ENCODE measurements at places on chromosomes 2 and 18.

- DNase-seq = no peak
These were observed 691 bp upstream of the THSD7B start for GRCh38 chr2:136764452-136765255.

DNA sequence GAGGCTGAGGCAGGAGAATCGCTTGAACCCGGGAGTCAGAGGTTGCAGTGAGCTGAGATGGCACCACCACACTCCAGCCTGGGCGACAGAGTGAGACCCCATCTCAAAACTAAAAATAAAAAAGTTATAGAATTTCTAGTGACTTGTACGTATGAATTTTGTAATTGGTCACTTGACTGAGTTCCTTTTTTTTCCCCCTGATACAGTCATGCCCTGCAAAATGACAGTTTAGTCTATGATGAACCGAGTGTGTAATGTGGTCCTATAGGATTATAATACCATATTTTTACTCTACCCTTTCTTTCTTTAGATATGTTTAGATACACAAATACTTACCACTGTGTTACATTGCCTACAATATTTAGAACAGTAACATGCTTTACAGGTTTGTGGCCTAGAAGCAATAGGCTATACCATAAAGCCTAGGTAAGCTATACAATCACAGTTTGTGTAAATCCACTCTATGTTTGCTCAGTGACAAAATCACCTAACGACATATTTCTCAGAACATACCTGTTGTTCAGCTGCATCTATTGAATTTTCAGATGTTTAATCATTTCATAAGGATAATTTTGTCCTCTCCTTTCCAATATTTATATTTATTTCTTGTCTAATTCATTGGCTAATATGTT is 25.4 kb downstream of the SOCS6 start:
- DNase-seq = no peak

DNA sequence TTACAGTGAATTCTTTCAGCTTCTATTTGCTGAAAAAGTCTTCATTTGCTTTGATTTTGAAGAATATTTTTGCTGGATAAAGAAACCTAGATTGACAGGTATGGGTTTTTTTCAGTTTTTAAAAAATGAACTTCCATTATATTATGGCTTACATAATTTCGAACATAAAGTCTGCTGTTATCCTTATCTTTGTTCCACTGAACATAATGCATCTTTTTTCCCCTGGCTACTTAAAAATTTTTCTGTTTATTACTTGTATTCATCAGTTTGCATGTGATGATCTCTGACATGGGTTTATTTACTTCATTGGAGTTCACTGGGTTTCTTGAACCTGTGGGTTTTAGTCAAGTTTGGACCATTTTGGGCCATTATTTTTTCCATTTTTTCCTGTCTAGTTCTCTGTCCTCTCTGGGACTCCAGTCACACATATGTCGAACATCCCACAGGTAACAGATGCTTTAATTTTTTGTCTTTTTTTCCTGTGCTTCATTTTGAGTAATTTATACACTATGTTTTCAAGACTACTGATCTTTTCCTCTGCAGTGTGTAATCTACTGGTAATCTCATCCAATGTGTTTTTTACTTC is 33.1 kb downstream of the SEC11C start:
- no peak for DNase-seq

GRCh38 chr2:186068139-186068801 is 329.7 kb downstream of the FSIP2 start:
- no peak for DNase-seq

DNA sequence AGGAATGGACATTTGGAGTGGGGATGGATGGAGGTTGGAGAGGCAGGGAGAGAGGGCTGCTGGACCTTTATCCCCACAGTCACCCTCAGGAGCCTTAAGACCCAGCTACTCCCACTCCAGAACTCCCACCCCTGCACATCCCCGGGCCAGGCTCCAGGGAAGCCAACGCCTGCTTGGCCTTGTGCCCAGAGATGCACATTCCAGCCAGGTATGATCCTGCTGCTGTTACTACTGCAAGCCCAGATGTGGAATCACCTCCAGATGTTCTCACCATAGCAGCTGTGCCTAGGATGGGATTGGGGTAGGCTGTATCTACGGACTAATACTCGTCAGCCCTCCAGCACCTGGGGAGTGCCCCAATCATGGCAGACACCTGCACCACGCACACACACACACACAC is 71.7 kb downstream of the ZFP36L2 start:
- DNase-seq = no peak

Data from T-helper 1 cell (primary cell).